Tracheal epithelial cell (primary cell): ENCODE measurements at places on chromosomes 6 and 20. TPM values are rescaled to one million over a fixed set of nuclear protein-coding genes. Genes with fewer than 3 reads are reported as not detected.

TMC2 gene
- not detected in 2 replicates for total RNA-seq

FRS3 gene
- 0.43 and 0.72 TPM in 2 replicates for total RNA-seq

MAFB gene
- 1.4 and 1.5 TPM in 2 replicates for total RNA-seq

PRPH2 gene
- total RNA-seq, result not detected in 2 replicates

RHAG gene
- not detected in 2 replicates for total RNA-seq

SLC12A5 gene
- under 0.01 TPM in 1 of 2 replicates, not detected in the other for total RNA-seq

INSM1 gene
- total RNA-seq, result not detected in 2 replicates
